Activated CD4-positive, alpha-beta T cell treated with anti-CD3 and anti-CD28 coated beads, Interleukin-2, amount 10 ng/mL, durations not matched to agents 7 days and 5 days (primary cell): ENCODE measurements at places on chromosomes 1 and 21.

DNA sequence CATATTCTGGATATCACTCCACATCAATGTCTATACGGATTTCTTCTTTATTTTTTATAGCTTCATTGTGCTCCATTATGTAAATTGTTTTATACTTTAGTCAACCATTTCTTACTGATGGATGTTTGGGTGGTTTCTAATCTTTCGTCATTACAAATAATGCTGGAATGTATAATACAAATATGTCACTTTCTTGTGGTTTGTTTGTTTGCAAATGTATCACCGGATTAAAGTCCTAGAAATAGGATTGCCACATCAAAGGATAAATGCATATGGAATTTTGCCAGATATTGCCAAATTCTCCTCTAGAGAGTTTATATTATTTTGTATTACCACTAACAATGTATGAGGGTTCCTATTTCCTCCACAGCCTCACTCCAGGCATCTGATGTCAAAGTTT lies 48.7 kb upstream of the PRDM2 start:
- no peak for DNase-seq

DNA sequence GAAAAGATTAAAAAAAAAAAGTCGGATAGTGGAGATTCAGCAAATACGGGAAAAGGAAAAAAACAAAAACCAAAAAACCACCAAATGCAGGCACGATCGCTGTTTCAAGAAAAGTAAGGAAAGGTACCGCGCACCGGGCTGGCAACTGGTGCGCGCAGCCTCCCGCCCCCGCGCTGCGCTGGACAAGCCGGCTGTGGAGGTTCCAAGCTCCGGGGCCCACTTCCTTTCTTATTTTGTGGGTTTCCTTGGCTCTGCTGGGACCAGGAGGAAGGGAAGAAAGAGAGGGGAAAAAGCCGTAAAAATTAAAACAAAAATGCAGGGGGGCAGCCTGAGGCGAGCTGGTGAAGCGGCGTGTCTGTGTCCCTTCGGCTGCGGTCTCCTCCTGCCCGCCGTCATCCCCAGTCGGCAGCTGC lies 233 bp downstream of the ADAMTS5 start:
- no peak for DNase-seq

DNA sequence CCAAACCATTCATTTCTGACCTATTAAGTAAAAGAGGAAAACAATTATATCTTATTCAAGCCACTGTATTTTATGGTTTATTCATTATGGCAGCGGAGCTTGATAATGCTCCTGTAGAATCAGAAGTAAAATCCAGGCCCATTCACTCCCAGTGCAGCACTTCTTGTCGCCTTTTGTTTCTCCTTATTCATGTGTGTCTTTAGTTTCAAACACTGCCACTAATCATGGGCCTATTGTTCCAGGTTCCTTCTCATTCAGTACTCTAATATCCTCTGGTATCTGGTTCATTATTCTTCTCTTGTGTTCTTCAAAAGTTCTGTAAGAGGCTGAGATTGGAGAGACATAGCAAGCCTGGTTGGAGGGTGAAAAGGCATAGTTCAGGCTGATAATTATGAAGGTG lies 218.3 kb downstream of the LRRIQ3 start:
- no peak for DNase-seq

GRCh38 chr1:244106176-244106575 lies 55.1 kb downstream of the ZBTB18 start:
- no peak for DNase-seq

DNA sequence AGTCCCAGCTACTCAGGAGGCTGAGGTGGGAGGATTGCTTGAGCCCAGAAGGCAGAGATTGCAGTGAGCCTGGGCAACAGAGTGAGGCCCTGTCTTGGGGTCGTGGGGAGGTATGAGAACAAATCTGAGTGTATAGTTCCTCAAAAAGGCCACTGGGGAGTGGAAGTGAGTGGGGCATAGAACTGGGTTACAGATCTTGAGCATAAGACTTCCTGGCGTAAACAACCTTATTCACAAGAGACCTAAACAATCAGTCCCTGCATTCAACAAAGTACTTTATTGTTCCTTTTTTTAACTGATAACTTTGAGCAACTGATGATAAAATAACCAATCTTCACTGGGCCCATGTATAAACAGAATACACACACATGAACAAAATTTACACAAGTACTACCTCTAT lies 72.7 kb upstream of the MUTYH start:
- no peak for DNase-seq

DNA sequence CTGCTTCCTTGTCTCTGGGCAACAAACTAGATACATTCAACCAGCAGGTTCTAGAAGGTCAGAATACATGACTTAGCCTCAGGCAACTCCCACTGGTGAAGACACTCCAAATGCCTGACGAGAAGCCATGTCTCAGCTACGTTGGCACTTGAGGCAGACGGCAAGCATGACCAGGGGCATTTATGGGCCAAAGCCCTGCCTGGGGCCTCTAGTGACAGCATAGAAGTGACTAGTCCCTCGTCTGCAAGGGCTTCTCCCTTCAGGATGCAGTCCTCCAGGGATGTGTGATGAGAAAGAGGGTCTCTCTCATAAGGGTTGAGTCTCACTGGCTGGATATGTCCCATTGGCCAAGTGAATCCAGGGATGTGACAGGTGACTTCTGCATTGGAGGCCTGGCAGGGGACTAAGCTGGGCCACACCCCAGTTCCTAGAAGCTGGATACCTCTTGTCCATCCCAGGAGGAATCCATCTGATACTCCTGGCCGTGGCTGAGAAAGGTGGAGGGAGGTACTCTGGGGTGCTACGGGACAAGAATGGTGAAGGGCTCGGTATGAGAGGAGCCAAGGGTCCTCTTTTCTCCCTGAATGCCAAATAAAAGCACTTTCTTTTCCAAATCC lies 148.6 kb upstream of the HMGB4 start:
- no peak for DNase-seq

DNA sequence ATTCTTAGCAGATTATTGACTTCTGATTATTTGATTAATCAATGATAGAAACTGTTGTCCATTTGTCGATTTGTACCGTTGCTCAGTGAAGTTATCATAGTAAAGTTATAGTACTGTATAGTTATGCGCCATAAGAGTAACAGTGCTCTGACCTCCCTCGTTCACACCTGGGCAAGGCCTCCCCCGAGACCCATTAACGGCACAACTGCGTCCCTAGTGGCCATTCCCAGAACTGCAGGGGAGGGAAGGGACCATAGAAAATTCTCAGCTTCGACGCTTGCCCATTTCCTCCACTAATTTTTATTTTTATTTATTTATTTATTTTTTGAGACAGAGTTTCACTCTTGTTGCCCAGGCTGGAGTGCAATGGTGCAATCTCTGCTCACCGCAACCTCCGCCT lies 334.4 kb downstream of the DSCAM start:
- no peak for DNase-seq

DNA sequence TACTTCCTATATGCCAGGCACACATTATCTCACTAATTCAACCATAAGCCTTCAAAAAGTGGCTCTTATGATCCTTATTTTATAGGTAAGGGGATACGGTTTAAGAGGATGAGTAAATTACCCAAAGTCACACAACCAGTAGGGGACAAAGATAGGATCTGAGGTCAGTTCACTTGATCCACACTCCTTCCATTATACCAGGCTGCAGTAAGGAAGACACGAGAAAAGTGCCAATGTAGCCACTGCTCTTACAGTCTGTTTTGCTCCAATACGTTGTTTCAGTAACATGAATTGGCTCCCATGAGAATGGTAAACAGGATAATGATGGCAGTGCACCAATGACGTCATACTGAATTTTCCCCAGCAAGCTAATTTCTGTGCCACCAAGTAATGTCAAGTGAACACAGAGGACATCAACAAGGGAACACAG lies 15.4 kb upstream of the GUCA2A start:
- no peak for DNase-seq

DNA sequence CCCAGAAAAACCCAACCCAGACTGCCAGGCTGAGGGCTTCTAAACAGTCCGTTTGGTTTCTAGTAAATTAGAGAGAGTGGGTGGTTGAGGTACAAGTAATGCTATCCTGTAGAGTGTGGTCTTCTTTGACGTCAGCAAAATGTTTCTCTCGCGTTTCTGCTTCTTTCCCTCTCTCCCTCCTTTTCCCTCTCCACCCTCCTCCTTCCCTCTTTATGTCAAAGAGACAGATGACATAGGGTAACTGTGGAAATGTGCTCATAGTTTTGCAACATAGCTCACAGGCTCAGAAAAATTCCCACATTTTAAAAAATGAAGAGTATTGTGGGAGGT lies 158.3 kb downstream of the TOMM20 start:
- DNase-seq: no peak

GRCh38 chr1:38125837-38126520 lies 79.4 kb upstream of the POU3F1 start:
- no peak for DNase-seq

DNA sequence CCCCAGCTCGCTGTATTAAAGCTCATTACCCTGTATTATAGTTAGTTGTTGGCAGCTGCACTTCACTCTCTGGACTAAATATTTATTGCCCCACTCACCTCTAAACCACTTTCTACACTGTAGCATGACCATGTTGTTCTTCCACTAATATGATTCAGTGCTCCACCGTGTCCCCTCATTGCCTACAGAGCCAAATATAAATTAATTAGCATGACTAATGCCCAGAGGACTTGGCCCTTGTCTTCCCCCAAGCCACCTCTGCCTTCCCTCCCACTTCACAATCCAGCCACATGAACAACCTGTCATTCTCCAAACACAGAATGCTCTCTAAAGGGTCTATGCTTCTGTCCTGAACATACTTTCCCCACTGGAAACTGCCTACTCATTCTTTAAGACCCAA lies 276.5 kb downstream of the PLPP3 start:
- no peak for DNase-seq

DNA sequence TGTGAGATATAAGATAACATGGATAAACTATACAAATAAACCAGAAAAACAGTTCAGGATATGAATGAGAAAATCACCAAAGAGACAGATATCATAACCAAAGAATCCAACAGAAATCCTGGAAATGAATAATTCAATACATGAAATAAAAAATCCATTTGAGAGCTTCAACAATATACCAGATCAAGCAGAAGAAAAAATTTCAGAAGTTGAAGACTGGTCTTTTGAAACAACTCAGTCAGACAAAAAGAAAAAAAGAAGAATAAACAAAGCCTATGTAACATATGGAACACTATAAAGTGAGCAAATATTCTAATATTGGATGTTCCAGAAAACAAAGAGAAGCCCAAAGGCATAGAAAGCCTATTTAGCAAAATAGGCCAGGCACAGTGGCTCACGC lies 5.2 kb upstream of the KRTAP12-2 start:
- no peak for DNase-seq
